Mesothelial cell of epicardium (in vitro differentiated cells): ENCODE measurements at places on chromosomes 2 and 18.

DNA sequence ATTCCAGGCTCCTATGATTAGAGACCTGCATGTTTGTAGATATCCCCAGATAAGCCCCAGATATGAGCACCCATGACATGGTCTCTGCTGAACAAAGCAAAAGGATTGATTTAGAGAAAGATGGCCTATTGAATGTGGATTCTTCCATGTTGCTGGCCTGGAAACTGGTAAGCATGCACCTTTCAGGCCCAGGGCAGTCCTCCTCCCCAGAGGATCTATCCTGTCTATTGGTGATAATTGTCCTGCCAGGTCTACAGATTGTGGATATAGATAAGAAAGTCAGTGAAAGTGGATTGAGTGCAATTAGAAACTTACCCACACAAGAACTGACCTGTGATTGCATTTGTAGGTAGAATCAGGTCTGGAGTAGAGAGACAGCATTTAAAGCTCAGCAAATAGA lies 256.9 kb upstream of the SIX3 start:
- DNase-seq, result no peak

- no peak for DNase-seq
Observed at GRCh38 chr18:39945076-39945475, 2010.0 kb upstream of the PIK3C3 start.

DNA sequence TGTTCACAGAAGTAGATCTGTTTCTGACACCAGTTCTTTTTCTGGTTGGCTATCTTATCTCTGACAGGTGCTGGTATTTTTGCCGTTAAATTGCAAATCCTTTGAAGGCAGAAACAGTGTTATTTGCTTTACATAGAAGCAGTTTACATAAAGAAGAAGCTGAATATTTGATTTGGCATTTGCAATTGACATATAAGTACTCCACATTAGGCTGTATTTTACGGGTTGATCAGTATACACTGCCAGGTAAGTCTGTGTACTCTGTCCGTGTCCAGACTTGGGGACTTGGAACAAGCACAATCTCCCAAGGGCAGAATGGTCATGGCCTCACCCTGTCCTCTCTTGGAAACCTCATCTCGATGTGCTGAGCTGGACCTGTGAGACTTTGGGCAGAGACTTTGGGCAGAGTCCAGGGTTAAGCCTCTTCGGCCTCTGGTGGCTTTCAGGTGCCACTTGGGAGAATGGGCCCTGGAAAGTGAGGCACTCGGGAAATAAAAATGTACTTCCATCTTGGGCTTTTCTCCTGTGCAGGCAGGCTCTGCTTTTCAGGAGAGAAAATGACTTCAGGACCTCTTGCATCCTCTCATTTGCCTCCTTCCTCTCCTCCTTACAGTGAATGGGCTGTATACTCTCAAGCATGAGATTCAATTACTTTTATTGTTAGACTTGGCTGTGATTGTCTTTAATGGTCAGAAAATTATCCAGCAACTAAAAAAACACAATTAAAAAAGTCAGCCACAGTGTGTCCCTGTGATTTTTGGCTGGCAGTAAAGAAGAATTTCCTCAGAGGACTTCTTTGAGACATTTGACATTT lies 108.5 kb downstream of the RAPGEF4 start:
- DNase-seq, result no peak

- DNase-seq, result no peak
Observed at GRCh38 chr2:59957504-59957903, 596.0 kb downstream of the BCL11A start.

- no peak for DNase-seq
Observed at GRCh38 chr2:46340740-46341420, 43.7 kb downstream of the EPAS1 start.

GRCh38 chr18:25612466-25612865 lies 260.5 kb upstream of the ZNF521 start:
- no peak for DNase-seq

GRCh38 chr2:224869601-224870233 lies 153.6 kb upstream of the CCDC195 start:
- DNase-seq, result no peak

- DNase-seq, result no peak
Observed at GRCh38 chr2:190835303-190835930, 45.2 kb upstream of the GLS start.

DNA sequence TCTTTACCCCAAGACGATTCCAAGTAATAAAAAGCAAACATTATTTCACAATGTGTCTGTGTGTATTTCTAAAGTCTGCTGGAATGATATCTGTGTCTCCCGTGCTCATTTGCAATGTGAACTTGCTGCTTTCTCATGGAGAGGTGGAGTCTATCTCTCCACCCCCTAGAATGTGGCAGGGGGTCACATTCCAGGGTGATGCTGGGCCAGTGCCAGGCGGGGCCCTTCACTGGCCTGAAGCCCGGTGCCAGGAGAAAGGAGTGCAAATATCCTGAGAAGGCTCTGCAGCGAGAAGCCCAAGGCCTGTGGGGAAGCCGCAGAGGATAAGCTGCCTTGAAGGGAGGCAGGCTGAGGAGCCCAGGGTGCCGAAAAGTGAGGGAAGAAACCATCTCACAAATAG lies 26.8 kb upstream of the LDLRAD4 start:
- DNase-seq, result no peak
